Thoracic aorta (tissue), 2 donors: ENCODE measurements at places on chromosomes 1 and 21. TPM values are rescaled to one million over a fixed set of nuclear protein-coding genes. Genes with fewer than 3 reads are reported as not detected.

The GPR3 gene
- total RNA-seq: not detected

The S100A9 gene
- 478 TPM for total RNA-seq

- DNase-seq: no peak
Measured at GRCh38 chr1:119964673-119965363, 68.5 kb upstream of the ADAM30 start.

GRCh38 chr1:92842082-92843045 is 10.5 kb downstream of the RPL5 start:
- DNase-seq: no peak

DNA sequence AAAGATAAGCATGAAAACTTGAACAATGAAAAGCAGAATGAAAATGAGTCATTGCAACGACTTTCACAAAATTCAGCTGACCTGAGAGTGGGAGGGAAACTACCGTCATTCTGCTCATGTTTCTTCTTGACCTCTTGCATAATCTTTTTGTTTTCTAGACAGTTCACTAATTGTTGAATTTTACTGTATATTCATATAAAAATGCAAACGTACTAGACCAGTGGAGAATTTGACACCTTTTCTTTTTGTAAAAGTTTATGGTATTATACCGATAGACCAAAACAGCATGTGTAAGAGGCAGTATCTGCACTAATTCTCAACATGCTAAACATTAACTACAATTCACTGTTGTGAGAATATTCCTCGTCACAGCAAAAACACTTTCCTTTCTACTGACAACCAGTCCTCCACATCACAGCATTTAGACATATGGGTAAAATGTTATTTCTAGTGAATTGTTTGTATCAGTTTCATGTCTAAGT is 137.8 kb downstream of the GREM2 start:
- DNase-seq: no peak

GRCh38 chr1:8674481-8674880 is 143.0 kb downstream of the RERE start:
- DNase-seq: no peak

GRCh38 chr21:32549440-32549839 is 35.9 kb downstream of the TCP10L start:
- no peak for DNase-seq

The RORC gene
- total RNA-seq: not detected

- DNase-seq: peak; percentile 41
Measured at GRCh38 chr1:203512848-203513584, 19.1 kb downstream of the OPTC start.

The FCRL1 gene
- total RNA-seq: 1.8 TPM

- no peak for DNase-seq
Measured at GRCh38 chr1:64231153-64231552, 27.7 kb downstream of the UBE2U start.

The POU2F1 gene
- 25.5 TPM for total RNA-seq

DNA sequence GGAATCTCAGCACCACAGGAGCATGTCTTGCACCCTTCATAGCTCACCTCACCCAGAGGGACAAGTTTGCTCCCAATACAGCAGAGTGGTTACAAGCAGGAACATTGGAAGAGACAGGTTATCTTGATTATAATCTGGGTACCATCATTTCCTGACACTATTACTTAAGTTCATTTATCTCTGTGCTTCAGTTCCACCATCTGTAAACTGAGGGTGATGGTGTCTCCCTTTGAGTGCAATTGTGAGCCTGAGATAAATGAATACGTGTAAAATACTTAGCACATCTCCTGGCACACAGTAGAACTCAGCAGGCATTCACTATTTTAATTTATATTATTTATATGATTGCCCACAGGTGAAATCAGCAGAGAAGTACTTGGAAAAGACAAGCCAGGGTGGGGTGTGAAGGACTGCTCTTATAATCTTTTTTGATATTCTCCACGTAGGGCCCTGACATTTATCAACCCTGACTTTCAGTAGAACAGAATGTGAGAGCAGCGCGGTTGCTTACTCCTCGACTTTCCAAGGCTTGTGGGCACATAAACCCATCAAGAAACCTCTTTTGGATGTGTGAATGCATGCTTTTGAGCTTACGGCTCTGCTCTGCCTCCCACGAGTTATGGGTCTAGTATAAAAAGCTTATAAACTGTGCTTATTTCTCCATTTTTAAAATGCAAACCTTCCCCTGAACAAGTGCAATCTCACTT is 34.9 kb downstream of the DUSP10 start:
- no peak for DNase-seq

DNA sequence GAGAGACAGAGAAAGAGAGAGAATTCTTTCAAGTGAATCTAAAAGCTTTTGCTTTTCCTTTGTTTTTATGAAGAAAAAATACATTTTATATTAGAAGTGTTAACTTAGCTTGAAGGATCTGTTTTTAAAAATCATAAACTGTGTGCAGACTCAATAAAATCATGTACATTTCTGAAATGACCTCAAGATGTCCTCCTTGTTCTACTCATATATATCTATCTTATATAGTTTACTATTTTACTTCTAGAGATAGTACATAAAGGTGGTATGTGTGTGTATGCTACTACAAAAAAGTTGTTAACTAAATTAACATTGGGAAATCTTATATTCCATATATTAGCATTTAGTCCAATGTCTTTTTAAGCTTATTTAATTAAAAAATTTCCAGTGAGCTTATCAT is 117.6 kb downstream of the PTPRC start:
- DNase-seq: no peak

The ANKRD34A gene
- 1.1 TPM for total RNA-seq
